ENCODE measurements at places on chromosomes 3 and 15.

DNA sequence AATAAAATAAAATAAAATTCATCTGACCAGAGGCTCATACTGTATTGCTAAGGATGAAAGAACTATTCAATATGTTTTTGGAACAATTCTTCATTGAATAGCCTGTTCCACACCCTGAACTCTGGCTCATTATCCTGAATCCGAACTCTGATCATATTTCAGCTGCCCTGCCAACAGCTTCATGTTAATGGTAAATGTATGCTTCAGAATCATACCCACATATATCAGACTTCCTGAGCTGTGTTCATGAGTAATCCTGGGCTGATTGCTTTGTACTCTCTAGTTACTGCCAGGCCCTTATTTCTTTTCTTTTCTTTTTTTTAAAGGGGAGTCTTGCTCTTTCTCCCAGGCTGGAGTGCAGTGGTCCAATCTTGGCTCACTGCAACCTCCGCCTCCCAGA lies 11.8 kb downstream of the INO80 start:
- no peak for DNase-seq

DNA sequence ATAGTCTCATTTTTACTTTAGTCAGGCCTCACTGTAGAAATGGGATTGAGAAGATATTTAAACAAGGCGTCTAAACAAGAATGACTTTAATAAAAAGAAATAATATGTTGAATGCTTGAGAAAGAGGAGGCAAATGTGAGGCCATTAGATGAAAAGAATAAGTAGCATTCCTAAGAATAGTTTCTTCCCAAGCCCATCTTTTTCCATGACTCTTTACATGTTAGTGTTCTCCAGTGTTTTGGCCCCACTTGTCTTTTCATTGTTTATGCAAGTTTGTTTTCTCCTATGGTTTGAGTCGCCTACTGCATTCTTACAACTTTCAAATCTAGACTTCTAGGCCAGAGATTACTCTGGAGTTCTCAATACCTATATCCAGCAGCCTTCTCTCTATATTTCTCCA lies 39.0 kb downstream of the TSC22D2 start:
- no peak for DNase-seq

DNA sequence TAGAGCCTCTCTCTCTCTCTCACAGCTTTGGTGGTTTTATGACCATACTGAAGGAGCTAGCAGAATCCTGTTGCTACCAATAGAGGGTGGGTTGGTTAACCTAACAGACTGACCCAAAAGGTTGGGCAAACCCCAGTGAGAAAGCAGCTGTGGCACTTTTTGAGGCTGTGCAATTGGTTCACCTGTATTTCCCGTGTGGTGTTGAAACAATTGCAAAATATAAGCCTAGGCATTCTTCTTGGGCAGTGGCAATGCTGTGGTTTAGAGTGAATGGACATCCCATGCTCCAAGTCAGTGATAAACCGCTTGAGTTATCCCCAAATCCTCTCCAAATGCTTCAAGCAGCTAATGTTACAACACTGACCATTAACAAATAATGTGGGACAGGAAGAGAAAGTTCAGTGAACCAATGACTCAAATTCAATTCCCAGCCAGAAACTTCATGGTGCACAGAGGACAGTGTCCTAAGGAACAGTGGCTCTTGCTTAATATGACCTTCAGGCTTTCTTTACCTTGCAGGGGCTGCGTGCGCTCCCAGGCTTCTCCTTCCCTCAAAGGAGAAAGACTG lies 261.9 kb upstream of the ICE2 start:
- DNase-seq = no peak

DNA sequence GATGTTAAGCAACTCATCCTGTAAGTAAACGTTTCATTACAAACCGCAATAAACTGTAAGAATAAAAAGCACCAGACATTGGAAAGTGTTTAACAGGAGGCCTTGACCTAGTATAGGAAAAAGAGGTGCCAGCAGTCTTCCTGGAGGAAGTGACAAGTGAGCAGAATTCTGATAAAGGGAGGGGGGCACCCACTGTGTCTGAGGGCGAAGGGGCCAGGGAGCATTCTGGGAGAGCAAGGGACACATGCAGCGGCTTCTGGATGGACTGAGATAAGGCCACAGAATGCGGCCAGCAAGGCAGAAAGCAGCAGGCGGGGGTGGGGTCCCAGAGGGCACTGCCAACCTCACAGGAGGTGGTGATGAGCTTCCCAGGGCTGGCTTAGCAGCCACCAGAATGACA lies 80.2 kb downstream of the MTHFS start:
- no peak for DNase-seq

DNA sequence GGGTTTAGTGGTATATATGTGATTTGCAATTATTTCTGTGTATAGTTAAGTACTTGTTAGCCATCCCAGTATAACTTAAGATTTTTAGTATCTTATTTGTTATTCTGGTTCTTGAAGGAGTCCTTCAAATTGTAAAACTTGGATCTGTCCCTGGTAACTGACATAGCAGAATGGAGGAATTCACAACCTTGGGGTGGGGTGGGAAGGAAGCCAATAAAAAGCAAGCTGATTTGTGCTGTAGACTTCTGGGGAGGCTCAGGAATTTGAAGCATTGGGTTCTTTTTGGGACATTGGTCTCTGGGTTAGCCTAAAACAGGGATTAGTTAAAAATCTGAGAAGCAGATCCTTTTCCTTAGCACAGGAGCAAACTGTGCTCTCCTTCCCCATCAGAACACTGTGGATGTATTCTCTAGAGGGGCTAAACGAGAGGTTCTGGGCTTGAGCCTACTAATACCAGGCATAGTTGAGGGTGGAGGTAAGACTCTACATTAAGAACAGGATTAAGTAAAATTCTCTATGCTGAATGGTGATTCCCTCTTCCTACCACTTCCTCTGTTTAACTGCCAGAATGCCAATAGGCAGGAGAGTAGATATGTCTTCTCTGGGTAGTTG lies 42.2 kb downstream of the GMPS start:
- no peak for DNase-seq

- DNase-seq = no peak
These were observed 36.0 kb upstream of the ARPIN start for GRCh38 chr15:89948796-89949195.

- no peak for DNase-seq
These were observed 46.0 kb upstream of the SMAD6 start for GRCh38 chr15:66655997-66656396.

GRCh38 chr3:62178739-62179600 lies 194.4 kb downstream of the FEZF2 start:
- no peak for DNase-seq

- peak; percentile 65 for DNase-seq
These were observed 30.0 kb downstream of the NBEAL2 start for GRCh38 chr3:47009225-47010110.

DNA sequence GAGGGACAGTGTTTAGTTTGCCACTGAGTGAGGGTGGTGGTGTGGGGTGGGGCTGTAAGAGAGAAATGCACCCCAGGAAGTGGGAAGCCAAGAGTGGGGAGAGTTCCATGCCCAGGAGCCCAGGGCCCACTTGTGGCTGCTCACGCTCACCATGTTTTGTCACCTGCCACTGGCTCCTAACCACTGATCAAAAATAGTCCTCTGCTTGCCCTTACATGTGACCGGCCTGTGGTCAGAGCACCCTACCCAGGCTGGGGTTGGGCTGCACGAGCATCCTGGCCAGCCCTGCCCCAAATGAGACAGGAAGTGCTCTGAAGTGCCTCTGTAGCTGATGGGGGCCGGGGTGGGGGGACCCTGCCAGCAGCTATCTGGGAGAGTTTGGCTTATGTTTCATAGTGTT lies 216.3 kb downstream of the RPLP1 start:
- DNase-seq = no peak

DNA sequence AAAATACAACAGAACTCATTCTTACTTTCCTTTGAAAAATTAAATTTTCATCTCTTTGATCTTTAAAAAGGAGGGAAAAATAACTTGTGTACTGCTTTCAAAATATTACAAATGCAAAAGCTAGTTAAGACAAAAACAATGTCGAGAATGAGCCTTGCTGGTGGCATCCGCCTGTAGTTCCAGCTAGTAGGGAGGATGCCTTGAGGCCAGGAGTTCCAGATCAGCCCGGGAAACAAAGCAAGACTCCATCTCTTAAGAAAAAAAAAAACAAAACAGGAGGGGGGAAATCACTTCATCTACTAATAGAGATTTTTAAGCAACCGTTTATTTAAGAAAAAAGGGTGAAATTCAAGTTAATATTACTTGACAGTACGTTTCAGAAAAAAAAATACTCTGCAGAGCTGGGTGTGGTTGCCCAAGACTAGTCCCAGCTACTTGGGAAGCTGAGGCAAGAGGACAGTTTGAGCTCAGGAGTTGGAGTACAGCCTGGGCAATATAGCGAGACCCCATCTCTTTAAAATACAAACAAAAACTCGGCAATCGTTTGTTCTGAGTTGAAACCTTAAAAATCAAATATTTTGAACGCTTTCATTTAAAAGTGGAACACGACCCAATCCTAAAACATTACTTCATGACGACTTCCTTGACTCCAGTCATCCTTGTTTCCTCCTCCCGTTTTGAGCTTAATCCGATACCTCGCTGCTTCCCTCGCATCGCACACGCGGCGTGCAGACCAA lies 1.2 kb downstream of the KPNA1 start:
- peak; percentile 22 for DNase-seq

- DNase-seq = no peak
These were observed 769 bp upstream of the CSPG4 start for GRCh38 chr15:75713338-75713895.

DNA sequence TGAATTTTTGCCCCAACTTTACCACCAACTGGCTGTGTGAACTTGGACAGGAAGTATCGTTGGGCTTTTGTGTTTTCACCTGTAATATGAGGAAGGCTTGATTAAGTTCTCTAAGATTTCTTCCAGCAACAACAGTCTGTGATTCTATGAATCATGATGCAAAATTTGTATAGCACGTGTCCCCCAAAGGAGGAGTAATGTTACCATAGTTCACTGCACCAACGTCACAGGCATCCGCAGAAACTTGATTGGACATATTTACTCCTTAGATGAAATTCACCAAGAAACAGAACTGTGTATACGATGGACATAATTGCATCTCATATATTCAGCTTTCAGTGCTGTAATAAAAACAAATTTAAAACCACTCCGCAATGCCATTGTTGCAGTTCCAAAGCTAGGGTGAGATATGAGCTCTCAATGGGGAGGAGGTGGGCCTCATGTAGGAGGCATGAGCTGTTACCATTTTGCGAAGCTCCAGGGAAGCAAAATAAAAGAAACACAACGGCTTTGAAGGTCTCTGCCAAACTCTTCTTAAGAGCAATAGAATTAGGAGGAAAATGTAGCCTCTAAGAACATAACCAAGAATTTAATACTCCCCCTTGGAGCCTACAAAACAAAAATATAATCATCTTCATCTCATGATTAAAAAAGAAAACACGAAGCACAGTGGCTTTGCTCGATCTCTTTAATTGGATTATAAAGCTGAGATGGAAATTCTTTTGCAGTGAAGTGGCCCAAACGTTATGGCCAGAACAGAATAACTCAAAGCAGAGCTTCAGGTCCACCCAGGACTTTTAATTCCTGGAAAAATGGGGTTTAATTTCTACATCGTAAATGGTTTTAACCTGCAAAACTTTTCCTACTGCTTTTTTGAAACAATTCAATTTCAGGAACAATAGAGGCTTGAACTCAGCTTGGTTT lies 80.7 kb downstream of the CHST2 start:
- no peak for DNase-seq

GRCh38 chr3:135970506-135971116 lies 5.1 kb downstream of the PPP2R3A start:
- no peak for DNase-seq

- no peak for DNase-seq
These were observed 56.6 kb upstream of the PRTG start for GRCh38 chr15:55799291-55800212.

GRCh38 chr3:59374818-59375211 lies 325.0 kb upstream of the CFAP20DC start:
- no peak for DNase-seq

DNA sequence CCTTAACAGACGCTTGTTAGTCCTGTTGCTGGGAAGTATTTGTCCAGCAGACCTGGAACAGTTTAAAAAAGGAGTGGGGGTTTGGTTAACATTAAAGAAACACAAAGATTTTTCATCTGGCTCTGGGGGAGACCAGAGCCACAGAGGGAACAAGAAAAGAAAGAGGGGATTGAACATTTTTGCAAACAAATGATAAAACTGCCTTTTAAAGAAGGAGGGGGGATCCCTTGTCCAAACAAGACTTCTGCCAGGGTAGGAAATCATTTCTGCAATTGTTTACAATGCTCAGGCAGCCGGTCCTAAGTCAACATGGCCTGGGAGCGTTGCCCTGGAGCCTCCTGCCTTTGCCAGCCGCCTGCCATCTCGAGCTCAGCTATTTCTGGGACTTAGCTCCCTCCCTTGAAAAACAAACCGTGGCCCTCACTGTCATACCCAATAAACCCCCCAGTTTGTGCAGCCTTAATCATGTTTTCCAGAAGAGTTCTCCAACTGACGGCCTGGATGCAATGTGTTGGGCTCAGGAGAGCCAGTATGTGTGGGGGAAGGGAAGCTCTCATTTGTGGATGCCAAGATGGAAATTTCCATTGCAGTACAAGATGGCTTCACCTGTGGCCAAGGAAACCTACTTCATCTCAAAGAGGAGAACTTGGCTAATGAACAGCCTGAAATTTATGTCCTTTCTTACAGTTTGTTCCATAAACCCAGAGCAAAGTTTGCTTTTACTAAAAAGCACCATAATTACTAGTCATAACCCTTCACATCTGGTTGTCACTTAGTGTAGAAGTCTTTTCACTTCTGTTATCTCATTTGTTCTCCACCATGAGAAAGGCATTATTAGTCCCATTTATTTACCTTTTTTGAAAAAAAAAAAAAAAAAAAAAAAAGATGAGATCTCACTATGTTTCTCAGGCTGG lies 75.9 kb upstream of the RNU6-1 start:
- DNase-seq = no peak

GRCh38 chr15:69305933-69306568 lies 7.3 kb downstream of the PAQR5 start:
- DNase-seq = no peak

GRCh38 chr3:133371181-133371580 lies 28.7 kb upstream of the BFSP2 start:
- DNase-seq = no peak

DNA sequence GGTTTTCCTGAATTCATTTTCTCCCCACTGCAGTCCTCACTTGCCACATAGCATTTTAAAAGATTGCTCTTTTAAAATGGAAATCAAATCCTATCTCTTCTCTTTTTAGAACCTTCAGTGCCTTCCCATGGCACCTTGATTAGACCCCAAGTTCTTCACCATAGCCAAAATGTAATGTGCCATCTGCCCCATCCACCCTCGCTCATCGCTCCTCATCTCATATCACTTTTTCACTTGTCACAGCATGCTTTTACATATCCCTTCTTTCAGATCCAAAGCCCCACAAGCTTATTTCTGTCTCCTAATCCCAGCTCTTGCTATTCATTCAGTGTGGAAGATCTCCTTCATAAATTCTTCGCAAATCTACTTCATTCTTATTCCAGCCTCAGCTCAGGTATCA lies 161.7 kb downstream of the CD47 start:
- DNase-seq = no peak

- DNase-seq = no peak
These were observed 41.3 kb upstream of the CORO2B start for GRCh38 chr15:68537506-68537905.

- peak; percentile 94 for DNase-seq
These were observed 256.5 kb downstream of the SHQ1 start for GRCh38 chr3:72591522-72592421.
